ENCODE measurements at places on chromosomes 6 and 20.
A peak's percentile ranks its signal among the peaks of the same experiment; 100 is the strongest.

DNA sequence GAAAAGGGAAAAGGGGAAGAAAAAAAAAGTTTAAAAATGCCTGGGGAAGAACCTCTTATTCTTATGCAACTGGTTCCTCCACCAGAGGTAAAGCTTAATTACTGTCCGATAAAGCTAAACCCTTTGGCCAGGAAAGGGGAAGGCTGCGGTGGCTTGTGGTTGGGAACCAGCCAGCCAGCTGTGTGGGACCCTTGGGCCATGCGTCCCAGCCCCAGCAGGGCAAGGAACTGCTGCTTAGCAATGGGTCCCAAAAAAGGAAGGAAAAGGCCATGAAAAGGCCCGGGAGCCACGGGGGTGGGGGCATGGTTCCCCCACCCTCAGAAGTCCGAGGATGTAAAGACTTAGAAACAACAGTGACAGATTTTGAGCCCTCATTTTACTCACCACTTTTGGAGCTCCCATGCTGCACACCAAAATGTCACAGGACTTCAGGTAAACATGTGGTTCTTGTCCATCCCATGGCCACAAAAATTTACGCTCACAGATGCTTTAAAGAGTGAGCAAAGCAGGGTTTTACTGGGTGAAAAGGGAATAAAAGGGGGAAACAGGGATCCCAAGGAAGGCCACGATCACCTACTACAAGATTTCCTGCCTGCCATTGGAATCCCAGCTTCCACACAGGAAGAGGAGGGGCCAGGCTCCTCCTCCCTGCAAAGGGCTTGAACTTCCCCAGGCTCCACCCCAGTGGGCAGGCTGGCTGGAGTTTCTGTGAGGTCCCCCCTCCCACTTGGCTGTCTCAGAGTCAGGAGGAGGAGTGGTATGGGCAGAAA, 1234.7 kb upstream of the GJE1 start:
- peak; percentile 53 for DNase-seq

- no peak for DNase-seq
Observed at GRCh38 chr6:33716379-33716778, 4.9 kb upstream of the UQCC2 start.

DNA sequence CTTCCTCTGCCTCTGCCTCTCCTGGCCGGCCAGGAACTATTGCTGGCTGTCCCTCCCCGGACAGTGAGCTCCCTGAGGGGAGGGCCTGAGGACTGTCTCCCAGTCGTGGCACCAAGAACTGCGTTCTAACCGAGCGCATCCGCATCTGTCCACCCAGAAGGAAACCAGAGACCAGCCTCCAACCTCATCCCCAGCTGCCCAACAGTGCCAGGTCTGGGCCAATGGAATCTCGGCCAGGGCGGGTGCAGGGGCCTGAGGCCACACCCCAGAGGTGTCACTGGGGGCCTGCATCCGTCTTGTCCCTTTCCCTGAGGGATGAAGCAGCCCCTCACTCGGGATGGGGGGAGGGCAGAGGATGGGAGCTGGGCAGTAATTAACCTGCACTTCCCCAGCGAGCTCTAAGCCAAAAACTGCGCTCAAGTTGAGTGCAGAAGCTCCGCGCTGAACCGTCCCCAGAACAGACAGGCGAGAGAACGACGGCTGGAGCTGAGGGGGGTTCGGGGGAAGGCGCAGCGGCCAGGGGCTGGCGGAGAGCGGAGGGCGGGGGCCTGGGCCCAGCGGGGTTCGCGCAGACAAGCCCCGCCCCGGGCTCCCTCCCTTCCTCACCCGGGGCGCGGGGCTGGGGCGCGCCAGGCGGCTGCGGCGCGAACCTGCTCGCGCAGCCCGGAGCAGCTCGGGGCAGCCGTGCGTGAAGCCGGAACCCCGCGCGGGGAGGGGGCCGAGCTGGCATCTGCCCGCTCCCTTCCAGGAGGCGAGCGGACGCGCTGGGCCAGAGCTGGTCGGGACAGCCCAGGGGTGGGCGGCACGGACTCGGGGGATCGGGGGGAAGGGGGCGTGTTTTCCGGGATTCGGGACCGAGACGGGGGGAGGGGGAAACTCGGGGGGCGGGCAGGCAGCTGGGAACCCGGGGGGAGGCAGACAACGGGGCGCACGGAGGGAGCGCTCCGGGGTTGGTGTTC, 1.4 kb downstream of the TFEB start:
- DNase-seq, result peak; percentile 91

- no peak for DNase-seq
Observed at GRCh38 chr20:58213121-58213520, 15.3 kb downstream of the ANKRD60 start.

GRCh38 chr20:61120595-61121515, 131.2 kb upstream of the CDH4 start:
- DNase-seq, result no peak

GRCh38 chr20:57263801-57264792, 2.3 kb downstream of the BMP7 start:
- no peak for DNase-seq

DNA sequence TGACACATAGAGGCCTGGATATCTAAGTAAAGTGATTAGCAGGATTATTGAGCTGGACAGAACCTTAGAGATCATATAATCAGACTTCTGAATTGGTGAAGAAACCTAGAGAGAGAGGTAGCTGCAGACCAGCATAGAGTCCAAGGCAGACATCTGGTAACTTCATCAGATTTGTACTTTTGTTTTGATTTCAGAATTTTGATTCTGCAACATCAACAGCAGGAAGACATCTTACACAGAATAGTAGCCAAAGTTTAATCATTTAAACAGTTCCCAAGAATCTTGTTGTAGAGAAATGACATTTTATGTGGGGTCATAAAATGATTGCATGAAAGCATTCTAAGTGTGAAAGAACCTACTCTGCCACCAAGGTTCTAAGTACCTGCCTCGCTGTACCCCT, 39.4 kb downstream of the RPRD1B start:
- no peak for DNase-seq

GRCh38 chr6:87078983-87079616, 15.8 kb downstream of the CGA start:
- DNase-seq, result peak; percentile 72

- no peak for DNase-seq
Observed at GRCh38 chr20:36572701-36573102, 695 bp upstream of the TGIF2 start.

GRCh38 chr6:148997865-148998264, 251.0 kb downstream of the UST start:
- no peak for DNase-seq

DNA sequence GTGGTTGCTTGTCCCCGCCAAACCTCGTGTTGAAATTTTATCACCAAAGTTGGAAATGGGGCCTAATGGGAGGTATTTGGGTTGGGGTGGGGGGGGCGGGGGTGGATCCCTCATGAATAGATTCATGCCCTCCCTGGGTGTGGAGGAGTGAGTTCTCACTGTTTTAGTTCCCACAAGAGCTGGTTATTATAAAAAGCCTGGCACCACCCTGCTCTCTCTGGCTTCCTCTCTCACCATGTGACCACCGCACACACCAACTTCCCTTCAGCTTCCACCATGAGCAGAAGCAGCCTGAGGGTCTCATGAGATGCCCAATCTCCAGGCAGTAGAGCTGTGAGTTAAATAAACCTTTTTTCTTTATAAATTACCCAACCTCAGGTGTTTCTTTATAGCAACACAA, 111.3 kb downstream of the PRDM1 start:
- no peak for DNase-seq

GRCh38 chr6:111354758-111355555, 128.1 kb downstream of the REV3L start:
- DNase-seq, result no peak

GRCh38 chr20:45368221-45368980, 5.4 kb downstream of the SYS1 start:
- DNase-seq, result no peak

DNA sequence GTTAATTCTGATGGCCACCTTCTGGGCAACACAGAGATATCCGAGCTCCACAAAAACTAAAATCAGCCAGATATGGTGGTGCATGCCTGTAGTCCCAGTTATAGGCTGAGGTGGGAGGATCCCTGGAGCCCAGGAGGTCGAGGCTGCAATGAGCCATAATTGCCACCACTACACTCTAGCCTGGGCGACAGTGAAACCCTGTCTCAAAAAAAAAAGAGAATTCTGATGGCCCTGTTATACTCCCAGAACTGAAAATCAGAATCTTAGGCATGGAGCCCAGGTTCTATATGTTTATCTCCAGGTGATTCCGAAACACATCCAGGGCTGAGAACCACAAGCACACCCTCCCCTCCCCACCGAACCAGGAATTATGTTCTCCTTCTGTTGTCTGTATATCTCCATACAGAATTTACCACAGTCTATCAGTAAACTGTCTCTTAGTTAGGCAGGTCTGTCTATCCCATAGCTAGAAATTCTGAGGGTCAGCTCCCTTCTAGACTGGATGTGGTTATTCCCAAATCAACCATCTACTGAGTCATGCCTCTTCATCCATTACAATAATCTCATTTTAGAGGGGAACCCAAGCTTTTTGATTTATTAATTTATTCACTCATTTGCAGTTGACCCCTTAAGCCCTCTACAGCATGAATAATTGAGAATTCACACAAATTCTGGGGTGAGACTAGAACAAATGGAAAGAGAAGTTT, 24.8 kb upstream of the CCND3 start:
- no peak for DNase-seq

- DNase-seq, result peak; percentile 87
Observed at GRCh38 chr20:31587545-31588389, 17.3 kb upstream of the ID1 start.

GRCh38 chr6:116234689-116235088, 19.2 kb downstream of the TSPYL4 start:
- no peak for DNase-seq

GRCh38 chr6:78832091-78832808, 35.1 kb upstream of the IRAK1BP1 start:
- DNase-seq, result no peak

DNA sequence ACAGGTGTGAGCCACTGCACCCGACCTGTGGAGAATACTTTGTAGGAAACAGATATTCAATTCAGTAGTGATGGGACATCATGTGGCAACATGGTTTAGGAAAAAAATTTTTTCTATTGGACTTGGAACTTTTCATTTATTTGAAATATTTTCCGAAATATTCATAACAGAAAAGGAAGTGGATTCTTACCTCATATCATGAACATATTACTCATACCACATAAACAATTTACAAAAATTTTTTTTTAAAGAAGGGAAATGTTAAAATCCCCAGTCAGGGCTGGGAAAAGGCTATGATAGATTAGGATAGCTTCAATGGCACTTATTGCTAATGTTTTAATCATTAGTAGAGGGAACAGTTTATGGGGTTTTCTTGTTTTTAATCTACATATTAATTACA, 6.8 kb upstream of the ALDH8A1 start:
- no peak for DNase-seq

GRCh38 chr20:431012-431904, 23.2 kb downstream of the RBCK1 start:
- peak; percentile 78 for DNase-seq

DNA sequence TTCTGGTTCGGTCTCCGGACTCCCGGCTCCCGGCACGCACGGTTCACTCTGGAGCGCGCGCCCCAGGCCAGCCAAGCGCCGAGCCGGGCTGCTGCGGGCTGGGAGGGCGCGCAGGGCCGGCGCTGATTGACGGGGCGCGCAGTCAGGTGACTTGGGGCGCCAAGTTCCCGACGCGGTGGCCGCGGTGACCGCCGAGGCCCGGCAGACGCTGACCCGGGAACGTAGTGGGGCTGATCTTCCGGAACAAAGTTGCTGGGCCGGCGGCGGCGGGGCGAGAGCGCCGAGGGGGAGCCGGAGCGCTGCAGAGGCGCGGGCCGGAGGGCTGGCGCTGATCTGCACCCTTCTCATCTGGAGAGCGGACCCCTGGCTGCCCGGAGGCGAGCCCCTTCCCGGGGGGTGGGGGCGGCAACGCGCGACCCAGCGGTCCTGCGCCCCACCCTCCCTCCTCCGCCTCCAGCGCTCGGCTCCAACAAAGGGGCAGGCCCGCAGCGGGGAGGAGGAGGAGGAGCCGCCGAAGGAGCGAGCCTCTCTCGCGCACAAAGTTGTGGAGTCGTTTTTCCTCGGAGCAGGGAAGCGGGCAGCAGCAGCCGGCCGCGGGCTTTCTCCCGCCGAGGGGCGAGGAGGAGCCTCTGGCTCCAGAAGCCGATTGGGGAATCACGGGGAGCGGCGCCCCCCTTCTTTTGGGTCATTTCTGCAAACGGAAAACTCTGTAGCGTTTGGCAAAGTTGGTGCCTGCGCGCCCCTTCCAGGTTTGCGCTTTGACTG, at the start of gene UTRN:
UTRN (plus strand) TSS at position 553 of the 765 bp plus-strand sequence. CDS start 6,494 bp downstream, outside the sequence.
- DNase-seq, result peak; percentile 94

DNA sequence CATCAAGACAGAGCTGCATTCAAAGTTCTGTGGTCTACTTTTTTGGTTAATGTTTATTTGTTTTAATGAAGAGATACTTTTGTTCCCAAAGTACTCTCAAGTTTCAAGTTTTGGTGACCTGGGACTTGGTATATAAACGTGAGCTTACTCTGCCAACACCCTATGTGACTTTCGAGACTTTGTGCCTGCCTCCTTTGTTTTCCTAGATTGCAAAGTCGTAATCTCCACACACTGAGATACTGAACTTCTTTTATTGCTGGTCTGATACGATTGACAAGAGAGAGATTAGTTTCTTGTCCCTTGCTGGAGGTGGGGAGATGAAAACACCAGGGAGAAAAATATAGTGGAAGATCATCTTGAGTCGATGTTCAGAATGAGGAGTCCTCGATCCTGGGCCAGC, 27.9 kb downstream of the PCNA start:
- DNase-seq, result no peak

All from right cardiac atrium (tissue), 5 donors.